Urothelium cell line (cell line): ENCODE measurements at places on chromosomes 6 and 20.

- peak; percentile 84 for DNase-seq
These were observed 839.4 kb downstream of the MAFB start for GRCh38 chr20:39849664-39850063.

GRCh38 chr20:9375221-9375681 lies 139.1 kb upstream of the LAMP5 start:
- no peak for DNase-seq

DNA sequence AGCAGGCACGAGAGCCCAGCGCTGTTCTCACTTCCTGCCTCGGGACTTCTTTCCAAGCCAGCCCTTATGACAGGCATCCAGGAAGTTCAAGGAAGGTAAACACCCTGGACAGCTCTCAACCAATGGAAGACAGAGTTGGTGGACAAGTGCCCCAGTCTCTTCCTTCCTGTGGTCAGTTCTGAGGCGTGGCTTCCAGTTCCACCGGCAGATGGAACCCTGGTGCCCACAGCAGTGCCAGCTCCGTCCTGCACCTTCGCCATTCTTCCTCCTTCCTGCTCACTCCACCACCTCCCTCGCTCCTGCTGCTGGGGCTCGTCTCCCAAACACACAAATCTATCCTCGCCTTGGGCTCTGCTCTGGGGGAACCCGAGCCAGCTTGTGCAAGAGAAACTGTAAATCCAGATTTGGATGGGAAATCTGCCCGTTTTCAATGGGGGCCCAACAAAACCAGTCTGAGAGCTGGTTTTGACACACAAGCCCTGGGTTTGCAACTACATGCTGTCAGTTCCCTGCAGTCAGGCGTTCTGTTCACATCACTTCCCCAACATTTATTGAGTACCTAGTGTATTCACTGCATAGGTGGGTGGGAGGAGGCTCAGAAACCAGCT lies 162.7 kb downstream of the GRM4 start:
- peak; percentile 35 for DNase-seq

- DNase-seq: peak; percentile 71
These were observed 25.6 kb downstream of the WRNIP1 start for GRCh38 chr6:2790588-2791449.

- no peak for DNase-seq
These were observed 182.0 kb upstream of the MYLIP start for GRCh38 chr6:15946701-15947385.

DNA sequence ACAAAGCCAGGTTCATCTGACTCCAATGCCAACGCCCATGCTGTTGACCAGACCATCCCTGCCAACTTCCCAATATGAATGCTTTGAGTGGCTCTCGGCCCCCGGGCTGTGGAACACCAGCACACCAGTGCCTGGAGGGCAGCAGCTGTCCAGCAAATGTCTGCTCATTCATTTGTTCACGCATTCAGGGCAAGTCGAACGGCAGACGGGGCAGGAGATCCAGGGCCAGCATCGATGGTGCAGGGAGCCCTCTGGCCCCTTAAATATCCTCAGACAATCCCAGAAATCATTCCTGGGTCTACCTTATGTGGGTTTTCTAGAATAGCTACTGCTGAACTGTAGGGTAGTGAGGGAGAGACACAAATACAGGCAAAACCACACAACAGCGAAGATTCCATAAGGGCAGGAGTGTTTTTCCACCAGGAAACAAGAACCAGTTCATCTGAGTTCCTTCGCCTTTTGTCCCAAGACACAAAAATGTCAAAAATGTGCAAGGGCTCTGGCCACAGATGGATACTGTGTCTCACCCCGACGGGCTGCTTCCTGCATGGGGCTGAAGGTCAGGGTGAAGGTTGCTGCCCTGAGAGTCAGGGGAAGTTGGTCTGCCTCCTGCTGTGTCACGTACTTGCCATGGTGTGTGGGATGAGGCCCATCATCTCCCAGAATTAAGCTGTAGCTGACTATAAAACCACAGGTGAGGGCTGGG lies 15.5 kb downstream of the RIPOR3 start:
- DNase-seq: peak; percentile 41

GRCh38 chr20:20562507-20562906 lies 149.9 kb downstream of the RALGAPA2 start:
- DNase-seq: no peak

GRCh38 chr20:11094711-11095110 lies 420.9 kb upstream of the JAG1 start:
- DNase-seq: no peak

DNA sequence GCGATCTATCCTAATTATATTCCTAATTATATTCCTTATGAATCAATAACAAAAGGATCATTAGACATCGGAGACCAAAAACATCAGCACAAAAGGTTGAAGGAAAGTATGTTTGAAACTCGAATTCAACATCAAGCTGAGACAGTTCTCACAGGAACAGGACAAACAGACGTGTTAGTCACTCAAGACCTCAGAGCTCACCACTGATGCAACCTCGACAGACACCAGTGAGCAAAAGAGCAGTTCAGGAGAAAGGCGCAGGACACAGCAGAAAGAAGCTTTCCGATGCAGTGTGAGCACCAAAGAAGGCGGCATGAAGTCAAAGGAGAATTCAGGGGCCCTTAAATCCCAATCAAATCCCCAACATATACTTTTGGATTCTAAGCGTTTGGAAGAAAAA lies 6.3 kb upstream of the RAMACL start:
- DNase-seq: no peak

DNA sequence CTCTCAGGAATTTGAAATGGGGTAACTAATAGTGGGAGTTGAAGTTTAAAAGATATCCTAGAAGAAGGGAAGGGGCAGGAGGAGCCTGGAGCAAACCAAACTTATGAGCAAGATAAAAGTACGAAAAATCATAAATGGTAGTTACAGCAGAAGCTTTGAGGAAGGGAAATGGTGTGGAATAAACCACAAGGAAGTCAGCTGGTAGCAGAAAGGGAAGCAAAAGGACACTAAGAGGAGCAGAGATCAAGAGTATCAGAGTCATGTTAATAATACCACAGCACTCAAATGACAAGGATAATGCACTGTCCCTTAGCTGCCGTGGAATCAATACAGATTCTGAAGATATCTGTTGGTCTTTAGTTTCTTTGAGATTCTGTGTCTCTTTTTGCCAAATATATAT lies 44.9 kb upstream of the CCDC28A start:
- no peak for DNase-seq

GRCh38 chr6:75762063-75762462 lies 13.0 kb downstream of the MYO6 start:
- no peak for DNase-seq

DNA sequence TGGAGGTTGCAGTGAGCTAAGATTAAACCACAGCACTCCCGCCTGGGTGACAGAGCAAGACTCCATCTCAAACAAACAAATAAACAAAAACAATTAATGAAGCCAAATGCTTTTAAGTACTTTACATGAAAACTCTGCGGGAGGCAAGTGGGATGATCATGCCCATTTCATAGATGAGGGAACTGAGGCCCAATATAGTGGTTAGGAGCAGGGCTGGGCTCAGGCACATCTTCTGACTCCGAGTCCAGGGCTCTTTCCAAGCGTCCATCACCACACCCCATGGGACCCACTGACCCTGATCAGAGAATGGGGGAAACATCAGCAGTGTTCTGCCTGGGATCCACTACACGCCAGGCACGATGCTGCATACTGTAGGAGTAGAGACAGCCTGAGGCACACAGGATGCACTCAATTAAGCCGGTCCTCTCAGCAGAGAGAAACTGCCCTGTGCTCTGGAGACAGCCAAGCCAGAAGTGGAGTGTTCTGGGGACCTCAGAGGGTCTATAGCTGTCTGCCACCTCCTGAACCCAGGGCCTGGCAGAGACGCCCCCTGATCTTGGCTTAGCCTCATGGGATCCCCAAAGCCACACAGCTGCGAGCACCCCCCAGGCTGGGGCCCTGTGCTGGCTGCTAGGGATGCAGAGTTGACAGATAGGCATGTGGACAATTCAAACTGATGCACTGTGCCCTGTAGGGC lies 13.5 kb downstream of the TTBK1 start:
- no peak for DNase-seq

DNA sequence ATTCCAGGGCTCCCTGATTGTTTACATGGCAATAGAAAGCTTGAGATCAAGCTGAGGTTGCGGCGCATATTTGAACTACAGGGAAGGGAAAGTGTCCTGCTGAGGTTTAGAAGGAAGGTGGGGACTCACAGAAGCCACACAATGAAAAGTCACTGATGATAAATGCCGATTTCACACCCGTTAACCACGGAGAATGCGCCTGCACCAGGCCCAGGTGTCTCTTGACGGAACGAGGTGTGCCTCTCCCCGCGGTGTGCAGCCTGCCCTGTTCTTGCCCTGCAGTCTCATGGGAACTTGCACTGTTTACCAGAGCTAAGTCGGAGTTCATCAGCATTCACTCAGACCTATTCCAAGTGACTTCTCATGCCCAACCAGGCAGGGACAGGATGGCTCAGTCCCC lies 90.3 kb downstream of the LY86 start:
- no peak for DNase-seq

DNA sequence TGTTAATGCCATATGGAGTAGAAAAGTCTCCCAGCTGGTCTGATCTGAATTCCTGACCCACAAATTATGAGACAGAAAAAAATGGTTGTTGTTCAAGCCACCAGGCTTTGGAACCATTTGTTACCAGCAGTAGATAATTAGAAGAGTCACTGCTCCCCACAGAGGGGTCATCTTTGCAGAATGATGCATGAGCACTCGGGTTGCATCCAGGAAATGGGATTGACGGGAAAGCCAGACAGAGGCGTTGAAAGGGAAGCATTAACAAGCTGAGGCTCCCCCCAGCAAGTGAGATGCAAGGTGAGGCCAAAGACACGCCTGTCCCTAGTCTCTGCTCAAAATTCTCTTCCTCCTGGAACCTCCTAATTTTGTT lies 182.5 kb downstream of the SYNDIG1 start:
- no peak for DNase-seq

DNA sequence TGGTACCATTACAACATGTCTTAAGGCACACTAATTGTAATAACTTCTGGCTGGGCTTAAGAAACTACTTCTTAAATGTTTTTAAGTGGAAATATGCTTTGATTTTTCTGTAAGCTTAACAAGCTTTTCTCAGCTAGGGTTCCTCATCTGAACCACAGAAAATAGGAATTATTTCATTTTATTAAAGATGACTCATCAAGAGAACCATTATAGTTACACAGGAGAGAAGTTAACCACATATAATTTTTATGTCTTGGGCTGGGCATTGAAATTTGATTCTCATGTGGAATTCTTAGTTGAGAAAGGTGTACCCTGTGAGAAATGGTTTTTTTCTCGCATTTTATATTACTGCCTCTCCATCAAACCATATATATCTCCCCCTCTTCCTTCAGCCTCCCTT lies 75.1 kb downstream of the QKI start:
- peak; percentile 4 for DNase-seq

- DNase-seq: no peak
These were observed 126.7 kb upstream of the NEDD9 start for GRCh38 chr6:11358904-11359830.

DNA sequence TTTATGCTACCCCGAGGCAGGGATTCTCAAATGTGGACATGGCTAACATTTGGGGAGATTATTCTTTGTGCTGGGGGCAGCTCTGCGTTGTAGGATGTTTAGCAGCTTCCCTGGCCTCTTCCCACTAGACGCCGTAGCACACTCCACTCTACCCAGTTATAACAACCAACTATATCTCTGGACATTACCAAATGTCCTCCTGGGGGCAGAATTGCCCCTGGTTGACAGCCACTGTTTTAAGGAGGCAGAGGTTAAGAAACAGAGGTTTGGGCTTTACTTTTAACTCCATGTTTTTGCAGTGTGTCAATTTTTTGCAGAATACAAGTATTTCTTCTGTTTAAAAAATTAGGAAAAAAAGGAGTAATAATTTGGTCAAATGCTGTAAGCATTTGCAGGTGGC lies 56.2 kb upstream of the BMP6 start:
- no peak for DNase-seq

- DNase-seq: no peak
These were observed 7.1 kb upstream of the ADGRG6 start for GRCh38 chr6:142294679-142295078.

DNA sequence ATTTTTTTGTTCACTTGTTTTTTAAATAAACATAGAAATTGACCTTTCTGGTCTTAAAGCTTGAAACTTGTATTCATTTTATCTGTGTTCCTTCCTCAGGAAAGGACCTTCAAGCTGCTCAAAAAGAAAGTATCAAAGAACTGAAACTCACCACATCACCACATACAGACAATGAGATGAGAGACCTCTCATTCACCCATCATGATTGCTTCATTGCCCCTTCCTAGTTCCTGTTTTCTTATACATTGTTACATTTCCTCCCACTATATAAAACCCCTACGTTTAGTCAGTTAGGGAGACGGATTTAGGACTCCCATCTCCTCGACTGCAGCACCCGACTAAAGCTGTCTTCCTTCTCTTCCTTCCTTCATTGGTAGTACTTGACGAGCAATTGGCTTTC lies 180.5 kb upstream of the OPRM1 start:
- DNase-seq: no peak

GRCh38 chr6:36755435-36756348 lies 58.1 kb downstream of the RAB44 start:
- DNase-seq: no peak

DNA sequence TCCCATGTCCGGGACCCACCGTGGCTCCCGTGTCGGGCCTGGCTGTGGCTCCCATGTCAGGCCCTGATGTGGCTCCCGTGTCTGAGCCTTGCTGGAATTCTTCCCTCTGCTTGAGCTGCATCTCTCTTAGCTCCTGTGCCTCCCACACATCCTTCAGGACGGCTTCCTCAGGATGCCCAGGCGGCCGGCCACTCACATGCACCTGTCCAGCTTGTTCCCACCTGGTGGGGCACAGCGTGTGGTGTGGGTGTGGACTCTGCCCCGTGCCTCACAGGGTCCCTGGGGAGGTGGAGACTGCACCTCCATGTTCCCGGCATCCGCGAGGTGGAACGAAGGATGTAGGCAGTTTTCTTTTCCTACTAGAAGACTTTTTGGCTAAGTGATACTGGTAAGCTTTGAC lies 170.7 kb downstream of the SMOC2 start:
- no peak for DNase-seq

DNA sequence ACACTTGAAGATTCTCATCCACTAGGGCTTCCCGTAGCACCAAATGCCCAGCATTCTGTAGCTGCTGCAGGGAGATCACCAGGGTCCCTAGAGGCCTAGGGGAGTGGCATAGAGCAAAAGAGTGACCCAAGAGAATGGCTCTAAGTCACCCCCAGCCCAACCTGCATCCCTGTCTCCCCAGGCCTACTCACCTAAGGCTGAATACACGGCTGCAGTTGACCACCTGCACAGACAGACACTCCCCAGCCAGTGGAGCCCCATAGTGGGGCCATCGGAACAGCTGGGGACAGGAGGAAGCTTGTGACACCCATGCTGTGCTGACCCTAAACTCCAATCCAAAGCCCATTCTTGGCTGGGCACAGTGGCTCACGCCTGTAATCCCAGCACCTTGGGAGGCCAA lies 9.5 kb upstream of the SPAG4 start:
- DNase-seq: no peak
